H1 (cell line): ENCODE measurements at places on chromosomes 7 and 10.

- no peak for DNase-seq
Measured at GRCh38 chr7:69857014-69857413, 258.7 kb downstream of the AUTS2 start.

DNA sequence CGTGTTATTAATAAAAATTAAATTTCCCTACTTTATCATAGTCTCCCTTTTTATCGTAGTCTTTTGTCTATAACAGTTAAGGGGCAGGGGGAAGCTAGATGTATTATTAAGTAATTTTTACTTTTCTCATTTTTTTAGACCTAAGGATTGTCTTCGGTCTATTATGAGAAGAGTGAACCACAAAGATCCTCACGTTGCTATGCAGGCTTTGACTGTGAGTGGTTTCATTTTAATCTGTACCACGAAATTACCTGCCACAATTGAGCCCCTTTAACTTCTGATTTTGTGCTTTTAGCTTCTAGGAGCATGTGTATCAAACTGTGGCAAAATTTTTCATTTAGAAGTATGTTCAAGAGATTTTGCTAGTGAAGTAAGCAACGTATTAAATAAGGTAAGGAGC is 40.6 kb downstream of the STAM start:
- no peak for DNase-seq

DNA sequence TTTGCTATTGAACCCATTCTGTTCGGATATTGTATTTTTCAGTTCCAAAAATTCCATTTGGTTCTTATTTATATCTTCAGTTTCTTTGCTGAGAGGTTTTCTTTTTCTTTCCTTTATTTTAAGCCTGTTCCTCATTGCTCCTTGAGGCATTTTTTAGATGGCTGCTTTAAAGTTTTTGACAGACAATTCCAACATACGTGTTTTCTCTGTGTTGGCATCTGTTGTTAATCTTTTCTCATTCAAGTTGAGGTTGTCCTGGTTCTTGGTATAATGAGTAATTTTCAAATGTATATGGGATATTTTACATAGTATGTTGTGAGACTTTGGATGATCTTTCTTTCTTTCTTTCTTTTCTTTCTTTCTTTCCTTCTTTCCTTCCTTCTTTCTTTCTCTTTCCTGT is 1078.0 kb upstream of the CELF2 start:
- DNase-seq = no peak

- no peak for DNase-seq
Measured at GRCh38 chr7:82964150-82964882, 198.4 kb downstream of the PCLO start.

GRCh38 chr7:66769833-66770512 is 29.4 kb downstream of the RABGEF1 start:
- no peak for DNase-seq

DNA sequence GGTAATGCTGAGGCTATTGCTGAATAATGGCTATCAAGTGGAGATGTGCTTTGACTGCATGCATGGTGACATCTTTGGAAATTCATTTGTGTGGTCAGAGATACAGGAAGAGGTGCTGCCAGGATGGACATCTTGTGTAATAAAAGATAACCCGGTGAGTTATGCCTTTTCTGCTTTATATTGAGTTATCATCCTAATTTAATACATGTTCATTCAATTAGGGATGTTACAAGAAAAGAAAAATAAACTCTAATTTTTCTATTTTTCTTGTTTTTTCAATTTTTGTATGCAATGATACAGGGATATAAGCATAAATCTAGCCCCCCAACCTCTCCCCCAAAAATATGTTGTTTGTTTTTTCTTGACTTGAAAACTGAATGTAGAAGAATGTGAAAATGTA is 26.4 kb upstream of the LMOD2 start:
- DNase-seq = no peak

DNA sequence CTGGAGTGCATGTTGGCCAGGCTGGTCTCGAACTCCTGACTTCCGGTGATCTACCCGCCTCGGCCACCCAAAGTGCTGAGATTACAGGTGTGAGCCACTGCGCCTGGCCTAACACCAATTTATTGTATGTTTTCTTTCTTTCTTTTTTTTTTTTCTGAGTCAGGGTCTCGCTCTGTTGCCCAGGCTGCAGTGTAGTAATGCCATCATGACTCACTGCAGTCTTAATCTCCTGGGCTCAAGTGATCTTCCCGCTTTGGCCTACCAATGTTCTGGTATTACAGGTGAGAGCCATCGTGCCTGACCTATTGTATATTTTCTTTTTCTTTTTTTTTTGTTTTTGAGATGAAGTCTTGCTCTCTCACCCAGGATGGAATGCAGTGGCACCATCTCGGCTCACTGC is 33.8 kb upstream of the UBE2H start:
- DNase-seq = no peak

DNA sequence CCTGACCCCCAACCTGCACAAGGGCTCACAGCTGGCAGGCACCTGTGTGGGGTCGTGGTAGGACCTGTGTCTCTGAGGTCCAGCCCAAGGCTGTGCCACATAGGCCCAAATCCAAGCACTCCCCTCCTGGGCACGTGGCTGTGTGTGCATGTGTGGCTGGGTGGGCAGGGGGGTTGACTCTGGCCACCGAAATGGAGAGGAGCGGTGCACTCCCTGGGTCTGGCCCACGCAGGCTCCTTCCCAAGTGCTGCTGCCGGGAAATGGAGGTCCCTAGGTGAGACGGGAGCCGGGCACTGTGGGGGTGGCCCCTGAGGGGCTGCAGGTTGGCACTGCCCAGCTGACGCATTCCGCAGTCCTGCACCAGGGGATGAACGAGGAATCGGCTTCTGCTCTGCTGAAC is 528.1 kb downstream of the DNAJB6 start:
- no peak for DNase-seq

- no peak for DNase-seq
Measured at GRCh38 chr10:32411797-32412498, 34.0 kb upstream of the CCDC7 start.

- DNase-seq = no peak
Measured at GRCh38 chr7:151433721-151434400, 6.1 kb downstream of the CRYGN start.

DNA sequence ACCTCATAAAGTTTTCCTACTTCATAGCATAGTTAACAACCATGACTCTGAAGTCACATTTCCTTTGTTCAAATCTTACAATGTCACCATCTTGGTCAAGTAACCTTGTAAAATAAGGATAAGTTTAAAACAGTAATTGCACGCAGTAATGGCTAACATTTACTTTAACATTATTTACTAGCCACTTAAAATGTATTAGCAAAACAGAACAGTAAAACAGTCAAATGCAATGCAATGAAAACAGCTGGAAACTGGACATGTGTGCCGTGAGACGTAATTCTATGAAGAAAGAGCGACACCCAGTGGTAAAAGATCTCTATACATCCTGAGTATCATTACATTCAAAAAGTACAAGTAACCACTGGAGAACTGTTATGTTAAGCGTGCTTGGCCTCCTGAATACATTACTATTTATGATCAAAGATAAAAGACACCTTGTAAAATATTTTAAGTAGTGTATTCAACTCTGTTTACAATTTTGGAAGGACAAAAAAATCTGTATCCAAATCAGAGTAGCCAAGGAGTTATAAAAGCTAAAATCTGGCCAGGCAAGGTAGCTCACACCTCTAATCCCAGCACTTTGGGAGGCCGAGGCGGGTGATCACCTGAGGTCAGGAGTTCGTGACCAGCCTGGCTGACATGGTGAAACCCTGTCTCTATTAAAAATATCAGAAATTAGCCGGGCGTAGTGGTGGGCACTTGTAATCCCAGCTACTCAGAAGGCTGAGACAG is 27.2 kb downstream of the ATE1 start:
- no peak for DNase-seq

DNA sequence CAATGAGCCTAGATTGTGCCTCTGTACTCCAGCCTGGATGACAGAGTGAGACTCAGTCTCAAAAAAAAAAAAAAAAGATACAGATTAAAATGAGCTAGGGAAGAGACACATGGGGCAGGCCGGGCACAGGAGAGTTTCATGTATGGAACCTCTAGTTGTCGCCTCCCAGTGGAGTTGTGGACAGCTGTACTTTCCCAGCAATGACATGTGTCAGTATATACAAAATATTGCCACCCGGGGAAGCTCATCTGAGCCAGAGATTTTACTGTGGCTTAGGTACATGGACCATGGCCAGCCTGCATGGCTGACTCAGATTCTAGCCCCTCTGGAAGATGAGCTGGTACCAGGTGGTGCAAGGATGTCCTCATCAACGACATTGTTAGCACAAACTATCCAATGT is 87.4 kb downstream of the COL26A1 start:
- no peak for DNase-seq

DNA sequence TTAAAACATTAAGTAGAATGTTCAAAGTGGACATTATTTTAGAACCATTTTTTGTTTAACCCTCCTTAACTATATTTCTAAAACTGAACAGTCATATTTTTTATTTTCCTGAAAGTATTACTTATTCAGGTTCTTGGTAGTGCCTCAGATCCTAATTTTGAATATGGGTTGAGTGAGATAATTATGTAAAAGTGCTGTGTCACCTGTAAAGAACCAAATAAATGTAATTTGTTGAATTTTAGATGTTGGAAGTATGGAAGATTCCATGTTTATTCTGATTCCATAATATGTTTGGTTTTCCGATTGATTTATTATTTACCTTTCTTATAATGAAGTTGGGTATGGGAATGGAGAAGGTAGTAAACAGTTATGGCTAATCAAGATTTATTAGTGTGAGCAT is 61.4 kb downstream of the LUC7L2 start:
- DNase-seq = no peak

GRCh38 chr7:1669064-1669951 is 769 bp upstream of the ELFN1 start:
- no peak for DNase-seq

DNA sequence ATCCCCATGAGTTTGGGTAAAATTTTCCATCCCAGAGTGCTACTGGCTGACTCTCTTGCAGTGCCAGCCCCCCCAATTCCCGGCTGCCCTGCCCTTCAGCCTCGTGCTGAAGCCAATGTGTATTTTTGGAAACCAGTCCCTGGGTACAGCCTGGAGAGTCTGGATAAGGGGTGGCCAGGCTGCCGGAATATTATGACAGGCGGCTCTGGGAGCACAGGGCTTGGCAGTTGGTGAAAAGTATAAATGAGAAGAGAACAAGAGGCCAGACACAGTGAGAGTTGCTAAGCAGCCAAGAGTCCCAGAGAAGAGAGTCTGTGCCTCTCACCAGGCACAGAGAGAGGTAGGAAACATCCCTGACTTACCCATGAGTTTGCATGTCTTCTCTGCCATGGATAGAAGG is 53.6 kb downstream of the TMEM130 start:
- DNase-seq = no peak

DNA sequence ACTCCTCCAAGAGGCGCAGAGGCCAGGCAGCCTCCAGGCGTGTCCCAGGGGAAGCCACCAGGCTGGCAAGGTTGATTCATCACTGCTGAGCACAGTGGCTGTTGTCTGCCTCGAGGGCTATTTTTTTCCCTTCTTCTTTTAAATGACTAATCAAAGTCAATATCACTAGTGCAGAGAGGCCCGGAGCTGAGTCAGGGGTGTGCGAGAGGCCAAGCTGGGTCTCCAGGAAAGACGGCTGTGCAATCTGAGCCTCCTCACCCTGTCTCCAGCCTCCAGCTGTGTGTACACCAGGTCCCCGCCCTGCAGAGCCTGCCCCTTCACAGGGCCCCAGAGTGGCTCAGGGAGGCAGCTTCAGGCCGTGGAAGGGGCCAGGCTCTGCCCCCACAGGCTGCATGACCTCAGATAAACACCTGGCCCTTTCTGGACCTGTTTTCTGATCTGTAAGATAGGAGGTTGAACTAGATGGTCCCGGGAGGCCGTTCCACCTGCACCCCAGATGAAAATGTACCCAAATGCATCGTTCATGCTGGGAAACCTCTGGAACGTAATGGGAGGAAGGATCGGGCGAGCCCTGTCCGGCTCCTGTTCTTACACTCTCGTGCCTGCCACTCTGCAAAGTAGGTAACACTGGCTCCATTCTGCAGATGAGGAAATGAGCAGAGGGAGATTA is 3.7 kb downstream of the STX1A start:
- DNase-seq = no peak

DNA sequence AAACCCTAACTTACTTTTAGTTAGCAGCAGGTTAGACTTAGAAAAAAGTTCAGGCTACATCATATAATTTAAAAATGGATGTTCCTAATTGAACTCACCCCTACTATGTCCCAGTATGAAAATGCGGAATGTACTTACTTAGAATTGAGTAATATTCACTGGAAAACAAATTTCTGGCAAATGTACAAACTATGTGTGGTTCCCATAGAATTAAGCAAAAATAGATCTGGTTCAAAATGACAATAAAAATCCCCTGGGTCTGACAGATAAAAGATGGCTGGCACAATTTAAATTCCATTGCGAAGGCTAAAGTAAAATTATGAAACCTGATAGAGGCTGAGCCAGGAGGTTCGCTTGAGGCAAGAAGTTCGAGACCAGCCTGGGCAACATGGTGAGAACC is 42.4 kb upstream of the PRKAR2B start:
- DNase-seq = no peak

GRCh38 chr10:26780793-26781601 is 79.8 kb downstream of the ABI1 start:
- DNase-seq = peak; percentile 33

- DNase-seq = no peak
Measured at GRCh38 chr10:97117372-97117771, 68.4 kb downstream of the SLIT1 start.

GRCh38 chr10:76618641-76619040 is 1019.0 kb downstream of the KCNMA1 start:
- DNase-seq = no peak

- DNase-seq = no peak
Measured at GRCh38 chr7:45187946-45188411, 30.4 kb downstream of the RAMP3 start.

DNA sequence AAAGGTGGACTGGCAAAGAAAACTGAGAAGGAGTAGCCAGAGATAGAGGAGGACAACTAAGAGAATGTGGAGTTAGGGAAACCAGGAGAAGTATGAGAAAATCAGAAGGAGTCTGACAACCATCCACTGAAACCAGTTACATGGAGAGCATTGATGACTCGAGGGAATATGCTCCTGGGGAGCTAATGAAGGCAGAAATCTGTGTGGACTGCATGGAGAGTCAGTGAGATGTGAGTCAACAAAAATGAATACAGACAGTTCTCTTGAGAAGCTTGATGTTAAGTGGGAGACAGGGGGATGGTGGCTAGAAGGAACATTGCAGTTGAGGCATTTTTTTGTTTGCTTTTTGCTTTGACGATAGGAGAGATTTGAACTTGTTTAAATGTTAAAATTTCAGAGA is 34.3 kb upstream of the ZNF32 start:
- DNase-seq = no peak

- no peak for DNase-seq
Measured at GRCh38 chr7:70343519-70343918, 745.2 kb downstream of the AUTS2 start.

- DNase-seq = no peak
Measured at GRCh38 chr10:78351283-78351682, 317.6 kb downstream of the RPS24 start.
